ENCODE measurements at places on chromosomes 13 and 19.

DNA sequence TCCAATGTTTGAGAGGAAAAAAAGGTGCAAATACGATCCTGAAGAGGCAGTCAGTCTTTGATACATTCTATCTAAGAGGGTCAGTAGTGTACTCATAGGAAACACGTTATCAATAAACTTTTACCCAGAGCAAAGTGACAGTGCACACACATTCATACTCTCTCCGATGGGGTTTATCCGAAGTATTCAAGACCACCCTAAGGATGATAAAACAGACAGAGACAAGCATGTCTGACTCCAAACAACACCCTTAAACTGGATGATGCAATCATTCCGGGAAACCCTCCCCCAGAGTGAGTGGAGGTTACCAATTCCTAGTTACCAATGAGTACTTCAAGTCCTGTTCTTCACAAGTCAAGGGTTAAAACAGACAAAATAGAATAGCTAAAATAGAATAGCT is 79.1 kb downstream of the DNAJC3 start:
- DNase-seq: no peak

- DNase-seq: no peak
Observed at GRCh38 chr13:112968380-112968909, 569 bp upstream of the MCF2L start.

DNA sequence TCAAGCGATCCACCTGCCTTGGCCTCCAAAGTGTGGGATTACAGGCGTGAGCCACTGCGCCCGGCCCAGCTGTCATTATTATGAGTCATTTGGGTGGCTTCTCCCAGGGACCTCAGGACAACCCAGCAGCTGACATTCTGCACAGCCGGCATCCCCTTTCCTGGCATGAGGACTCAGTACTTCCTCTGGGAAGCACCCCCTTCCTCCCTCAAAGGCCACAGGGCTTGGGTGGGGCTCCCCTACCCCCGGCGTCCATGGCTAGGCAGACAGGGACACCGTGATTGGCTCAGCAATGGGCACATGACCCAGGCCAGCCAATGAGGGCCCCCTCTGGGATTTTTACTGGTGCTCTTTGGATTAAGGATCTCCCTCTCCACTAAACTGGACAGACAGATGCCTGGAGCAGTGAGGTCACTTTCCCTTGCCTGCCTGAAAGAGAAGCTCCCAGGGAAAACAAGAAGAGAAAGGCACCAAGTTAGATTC is 6.0 kb downstream of the KANK2 start:
- peak; percentile 86 for DNase-seq

DNA sequence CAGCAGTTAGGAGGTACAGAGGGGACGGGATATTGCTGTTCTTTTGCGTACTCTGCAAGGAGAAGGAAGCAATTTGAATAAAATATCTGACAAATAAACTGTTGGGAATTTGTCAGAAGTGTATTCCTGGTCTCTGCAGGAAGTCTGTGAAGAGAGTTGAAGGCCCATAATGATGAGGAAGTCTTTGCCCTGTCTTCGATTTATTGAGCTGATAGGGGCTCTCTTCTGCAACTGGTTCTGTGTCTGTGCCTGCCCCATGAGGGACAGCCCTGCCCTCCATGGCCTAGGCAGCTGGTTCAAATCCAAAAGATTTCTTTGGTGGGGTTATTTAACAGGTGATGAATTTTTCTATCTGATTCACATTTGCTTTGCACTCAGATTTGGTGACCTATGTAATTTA is 339.7 kb upstream of the EDNRB start:
- DNase-seq: no peak

DNA sequence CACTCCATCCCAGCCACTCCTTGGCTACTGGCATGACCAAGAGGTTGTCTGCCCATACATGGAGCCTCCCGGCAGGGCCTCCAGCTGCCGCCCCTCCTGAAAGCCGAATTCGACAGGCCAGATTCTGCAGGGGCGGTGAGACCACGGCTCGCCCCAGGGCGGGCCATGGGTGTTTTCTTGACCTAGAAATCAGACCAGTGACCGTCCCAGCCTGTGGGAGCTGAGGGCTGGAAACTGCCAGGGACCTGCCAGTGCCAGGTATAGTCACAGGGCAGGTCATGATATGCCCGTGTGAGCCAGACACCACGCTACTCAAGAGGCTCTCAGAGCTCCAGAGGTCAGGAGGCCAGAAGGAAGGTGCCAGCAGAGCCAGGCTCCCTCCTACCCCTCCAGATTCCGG is 16.8 kb downstream of the DAPK3 start:
- no peak for DNase-seq

DNA sequence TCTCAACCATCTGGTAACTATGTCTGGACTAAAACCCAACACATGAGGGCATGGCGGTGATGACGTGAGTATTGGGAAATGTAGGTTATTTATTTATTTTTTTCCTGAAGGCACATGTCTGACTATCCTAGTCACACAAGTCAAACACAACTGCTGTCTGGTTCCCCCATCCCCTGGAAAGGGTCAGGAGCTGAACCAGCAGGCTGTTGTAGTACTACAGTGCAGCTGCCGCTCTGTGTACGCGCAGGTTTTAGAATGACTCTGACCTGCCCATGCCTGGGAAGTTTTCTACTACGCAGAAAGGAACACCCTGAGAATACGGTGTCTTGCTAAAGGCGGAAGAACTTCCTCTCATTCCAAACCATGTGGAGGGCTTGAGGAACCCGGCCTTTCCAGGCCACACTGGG is 1.2 kb downstream of the SLC7A1 start:
- DNase-seq: peak; percentile 85

DNA sequence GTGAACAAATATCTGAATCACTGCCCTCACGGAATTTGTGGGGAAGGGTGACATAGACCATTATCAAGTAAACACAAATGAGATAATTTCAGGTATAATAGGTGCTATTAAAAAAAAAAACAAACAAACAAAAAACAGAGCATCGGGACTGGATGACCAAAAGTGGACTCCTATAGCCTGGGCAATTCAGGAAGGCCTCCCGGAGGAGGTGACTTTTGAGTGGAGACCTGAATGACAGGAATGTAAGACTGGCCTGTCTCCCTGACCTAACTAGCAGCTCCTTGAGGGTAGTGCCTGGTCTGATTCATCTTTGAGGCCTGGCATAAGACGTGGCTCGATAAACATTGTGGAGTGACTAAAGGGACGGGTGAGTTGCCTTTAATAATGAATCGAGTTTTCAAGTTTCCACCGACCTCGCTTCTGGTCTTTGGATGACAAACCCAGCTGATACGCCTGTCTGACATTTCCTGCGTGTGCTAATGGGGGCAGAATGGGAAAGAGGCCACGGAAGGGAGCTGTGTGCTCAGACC is 6.8 kb downstream of the KLK10 start:
- DNase-seq: no peak

GRCh38 chr19:37362733-37363132 is 8.2 kb upstream of the ZNF527 start:
- DNase-seq: no peak

- no peak for DNase-seq
Observed at GRCh38 chr19:17037184-17037583, 10.6 kb upstream of the CPAMD8 start.

DNA sequence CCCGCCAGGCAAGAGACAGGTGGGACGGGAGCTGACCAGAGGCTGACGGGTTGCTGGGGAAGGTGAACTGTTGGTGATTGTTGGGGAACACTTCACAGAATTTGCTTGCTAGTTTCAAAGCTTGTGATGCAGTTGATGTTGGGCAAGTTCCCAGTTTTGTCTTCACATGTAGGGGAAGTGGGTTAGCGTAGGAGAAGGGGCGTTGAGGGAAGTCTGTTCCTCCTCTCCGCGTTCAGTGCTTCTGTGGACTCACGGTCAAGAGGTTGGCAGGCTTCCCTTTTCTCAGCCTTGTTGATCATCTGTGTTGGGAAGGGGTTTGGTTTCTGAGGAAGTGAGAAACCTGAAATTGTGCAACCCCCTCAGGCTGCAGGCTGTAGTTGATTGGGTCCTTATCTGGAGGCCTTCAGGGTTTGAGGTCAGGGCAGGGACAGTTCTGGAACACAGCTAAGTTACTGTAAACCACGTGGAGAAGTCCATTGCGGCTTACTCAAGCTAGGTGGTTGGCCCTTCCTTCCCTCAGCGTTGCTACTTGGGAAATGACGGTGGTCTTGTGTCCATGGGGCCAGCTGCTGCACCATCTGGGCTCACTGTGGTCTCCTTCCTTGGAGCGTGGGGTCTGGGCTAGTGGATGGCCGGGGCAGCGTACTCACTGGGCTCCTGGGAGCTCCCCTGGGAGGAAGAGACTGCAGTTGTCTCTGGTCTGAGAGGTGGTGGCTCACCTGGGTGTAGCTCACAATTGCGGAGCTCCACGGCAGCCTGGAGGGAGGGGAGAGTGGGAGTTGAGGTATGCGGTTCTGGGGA is 7.5 kb downstream of the RPS9 start:
- DNase-seq: no peak

GRCh38 chr13:21698817-21699679 is 28.2 kb downstream of the FGF9 start:
- no peak for DNase-seq
